ENCODE measurements at places on chromosomes 16 and 17.

DNA sequence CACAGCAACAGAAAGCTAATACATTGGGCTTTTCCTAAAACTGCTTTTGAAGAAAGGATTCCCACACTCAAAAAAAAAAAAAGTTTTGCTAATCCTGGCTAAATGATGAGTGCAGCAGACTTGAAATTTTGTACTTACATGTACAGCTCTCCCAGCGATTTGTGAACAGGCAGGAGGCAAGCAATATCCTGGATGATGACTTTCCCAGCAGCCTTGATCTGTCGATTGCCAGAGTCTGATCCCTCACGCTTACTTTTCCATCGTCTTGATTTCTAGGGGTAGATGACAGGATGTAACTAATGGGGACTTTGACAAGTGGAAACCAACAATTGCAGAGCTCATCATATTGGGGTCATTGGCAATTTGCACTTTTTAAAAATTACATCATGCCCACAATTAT lies 91.4 kb downstream of the WDR59 start:
- DNase-seq: no peak

- DNase-seq: peak; percentile 97
Measured at GRCh38 chr16:90077240-90077756, at the start of gene PRDM7. PRDM7 (minus strand) TSS chr16:90077331; CDS start chr16:90075910, 1,421 bp downstream.

DNA sequence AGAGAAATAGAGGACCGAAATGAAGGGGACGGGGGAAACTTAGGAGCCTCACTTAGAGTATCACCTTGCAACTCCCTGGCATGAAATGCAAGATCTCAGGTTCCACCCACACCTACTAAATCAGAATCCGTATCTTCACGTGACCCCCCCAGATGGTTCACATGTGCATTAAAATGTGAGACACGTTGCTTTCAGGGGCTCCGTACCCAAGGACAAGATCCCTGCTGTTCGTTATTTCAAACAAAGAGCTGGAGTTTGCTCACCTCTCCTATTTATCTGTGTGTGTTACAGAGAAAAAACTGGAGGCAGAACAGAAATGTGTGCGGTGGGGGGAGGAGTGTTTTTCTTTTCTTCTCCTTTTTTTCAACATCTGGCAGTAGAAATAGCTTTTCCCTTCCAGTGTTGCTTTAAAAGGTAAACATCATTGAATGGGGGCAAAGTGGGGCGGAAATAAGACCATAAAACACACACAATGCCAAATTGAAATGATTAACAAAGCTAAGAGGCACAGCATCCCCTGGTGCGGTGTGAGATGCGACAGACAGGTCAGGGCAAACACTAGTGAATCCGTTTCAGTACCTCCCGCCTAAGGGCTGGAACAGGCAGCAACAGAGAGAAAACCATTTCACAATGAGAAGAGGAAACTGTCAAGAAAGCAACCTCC lies 145.4 kb downstream of the SOX9 start:
- DNase-seq: no peak

- DNase-seq: no peak
Measured at GRCh38 chr17:75430159-75430974, 24.9 kb upstream of the GRB2 start.

DNA sequence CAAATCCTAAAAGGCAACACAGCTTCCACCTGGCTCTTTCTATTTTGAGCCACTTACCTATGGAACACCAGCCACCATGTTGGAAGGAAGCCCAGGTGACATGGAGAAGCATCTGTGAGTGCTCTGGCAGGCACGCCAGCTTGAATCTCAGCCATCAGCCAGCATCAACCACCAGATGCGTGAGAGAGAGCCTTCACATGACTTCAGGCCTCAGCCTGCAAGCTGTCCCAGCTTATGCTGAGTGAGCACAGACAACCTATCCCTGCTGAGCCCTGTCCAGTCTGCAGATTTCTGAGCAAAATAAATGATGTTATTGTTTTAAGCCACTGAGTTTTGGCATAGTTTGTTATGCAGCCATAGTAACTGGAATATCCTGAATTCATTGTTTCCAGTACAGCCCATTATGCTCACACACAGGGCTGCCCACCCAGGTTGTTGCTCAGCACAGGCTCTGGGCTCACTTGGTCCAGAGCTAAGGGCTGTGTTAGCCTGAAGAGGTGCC lies 35.1 kb downstream of the TMEM238L start:
- DNase-seq: no peak

DNA sequence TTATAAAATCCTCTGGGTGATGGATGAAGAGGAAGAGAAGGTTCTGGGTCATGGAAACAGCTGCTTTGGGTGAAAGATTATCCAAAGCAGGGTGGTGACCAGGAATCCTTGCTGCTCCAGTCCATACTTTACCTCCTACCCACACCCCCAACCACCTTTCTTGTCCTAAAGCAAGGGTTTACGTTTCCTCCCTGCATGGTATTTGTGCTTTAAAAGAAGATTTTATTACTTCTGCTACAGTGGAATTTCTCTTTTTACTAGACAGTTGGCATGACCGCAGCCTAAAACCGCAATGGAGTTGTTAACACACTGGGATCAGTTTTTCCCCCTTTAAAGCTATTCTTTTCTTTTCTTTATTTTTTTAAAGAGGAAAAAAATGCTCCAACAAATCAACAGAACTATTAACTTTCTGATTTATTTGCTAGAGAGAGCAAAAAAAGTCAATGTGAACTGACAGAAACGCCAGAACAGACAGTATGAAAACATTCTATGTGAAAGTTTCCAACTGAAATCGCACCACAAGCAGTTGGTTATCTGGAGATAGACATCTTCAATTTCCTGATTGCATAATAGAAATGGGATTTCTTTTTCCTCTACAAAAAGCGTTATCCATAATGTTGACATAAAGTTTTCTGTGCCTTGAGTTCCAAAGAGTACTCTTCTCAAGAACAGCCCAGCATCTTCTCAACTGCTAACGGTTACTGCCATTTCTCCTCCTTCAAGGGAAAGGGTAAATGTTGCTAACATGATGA lies 236.0 kb downstream of the IRX3 start:
- no peak for DNase-seq

DNA sequence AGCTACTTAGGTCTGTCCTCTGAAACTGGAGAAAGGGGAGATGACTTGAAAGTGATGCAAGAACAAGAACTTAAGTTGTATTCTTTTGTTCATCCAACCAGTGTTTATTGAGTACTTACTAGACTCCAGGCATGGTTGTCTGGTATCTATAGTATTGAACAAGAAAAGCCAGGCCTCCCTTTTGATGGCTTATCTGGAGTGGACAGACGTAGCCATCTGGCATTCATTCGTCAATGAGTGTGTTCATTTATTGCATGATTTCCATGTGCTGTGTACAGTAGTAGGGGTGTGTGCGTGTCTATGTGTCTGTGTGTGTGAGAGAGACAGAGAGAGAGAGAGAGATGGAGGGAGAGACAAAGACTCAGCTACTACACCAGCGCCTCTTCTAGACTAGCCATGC lies 9.2 kb downstream of the ABAT start:
- no peak for DNase-seq

GRCh38 chr17:77352441-77352840 lies 211.7 kb downstream of the SEC14L1 start:
- no peak for DNase-seq

GRCh38 chr16:29900102-29900887 lies at the start of gene ASPHD1:
ASPHD1 (plus strand) TSS chr16:29900488; CDS start chr16:29900972, 484 bp downstream.
- DNase-seq: peak; percentile 91

DNA sequence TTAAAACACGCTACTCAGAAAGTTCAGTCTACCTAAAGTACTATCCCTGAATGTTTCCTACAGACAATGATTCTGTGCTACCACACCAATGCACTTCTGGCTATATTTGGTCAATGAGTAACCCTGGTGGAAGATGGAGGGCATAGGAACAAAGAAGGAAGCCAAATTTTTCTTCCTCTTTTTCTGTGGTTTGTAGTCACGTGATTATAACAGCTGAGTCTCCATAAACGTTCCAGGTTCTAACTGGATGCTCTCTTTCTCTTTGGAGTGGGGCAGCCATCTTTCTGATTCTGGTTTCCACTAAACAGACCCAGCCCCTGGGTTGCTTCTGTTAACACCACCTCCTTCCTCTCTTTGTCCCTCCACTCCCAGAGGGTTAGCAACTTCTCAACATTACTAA lies 274.9 kb downstream of the CDH11 start:
- no peak for DNase-seq

- DNase-seq: peak; percentile 43
Measured at GRCh38 chr17:42519546-42520491, 16.2 kb upstream of the NAGLU start.

- no peak for DNase-seq
Measured at GRCh38 chr16:21326459-21326858, 48.4 kb upstream of the CRYM start.

DNA sequence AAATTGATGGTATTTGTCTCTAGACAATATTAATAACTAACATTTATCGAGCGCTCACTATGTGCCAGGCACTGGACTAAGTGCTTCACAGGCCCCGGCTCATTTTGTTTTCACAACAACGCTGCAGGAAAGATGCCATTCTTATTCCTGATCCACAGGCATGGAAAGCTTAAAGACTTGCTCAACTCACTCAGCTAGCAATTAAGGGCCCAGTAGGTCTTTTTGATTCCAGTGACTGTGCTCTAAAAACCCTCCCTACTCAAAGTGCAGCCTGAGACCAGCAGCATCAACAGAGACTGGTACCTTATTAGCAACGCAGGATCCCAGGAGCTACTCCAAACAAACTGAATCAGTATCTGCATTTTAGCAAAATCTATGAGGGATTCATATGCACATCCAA lies 35.3 kb downstream of the CUEDC1 start:
- DNase-seq: no peak

- DNase-seq: no peak
Measured at GRCh38 chr16:86708431-86708830, 130.1 kb downstream of the FOXL1 start.

DNA sequence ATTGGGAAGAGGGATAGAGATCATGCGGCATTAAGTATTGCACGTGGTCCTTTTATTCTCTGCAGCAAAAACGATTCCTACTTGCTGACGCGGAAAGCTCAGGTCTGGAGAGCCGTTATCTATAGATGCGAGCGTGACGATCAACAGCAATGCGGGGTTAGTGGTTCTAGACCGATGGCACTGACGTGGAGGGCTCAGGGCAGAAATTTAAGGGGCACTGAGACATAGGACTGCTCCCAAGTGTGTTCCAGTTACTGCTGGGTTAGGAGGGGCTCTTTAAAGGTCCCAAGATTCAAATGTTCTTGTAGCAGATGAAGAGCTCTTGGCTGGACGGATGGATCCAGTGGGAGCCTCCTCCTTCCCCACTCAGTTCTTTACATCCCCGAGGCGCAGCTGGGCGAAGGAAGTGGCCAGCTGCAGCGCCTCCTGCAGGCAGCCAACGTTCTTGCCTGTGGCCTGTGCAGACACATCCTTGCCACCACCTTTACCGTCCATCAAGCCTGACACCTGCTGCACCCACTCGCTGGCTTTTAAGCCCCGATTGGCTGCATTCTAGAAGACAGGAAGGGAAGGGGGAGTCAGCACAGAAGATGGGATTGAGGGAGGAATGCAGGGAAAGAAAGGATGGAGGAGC lies 732 bp upstream of the EXOSC6 start:
- DNase-seq: peak; percentile 53

DNA sequence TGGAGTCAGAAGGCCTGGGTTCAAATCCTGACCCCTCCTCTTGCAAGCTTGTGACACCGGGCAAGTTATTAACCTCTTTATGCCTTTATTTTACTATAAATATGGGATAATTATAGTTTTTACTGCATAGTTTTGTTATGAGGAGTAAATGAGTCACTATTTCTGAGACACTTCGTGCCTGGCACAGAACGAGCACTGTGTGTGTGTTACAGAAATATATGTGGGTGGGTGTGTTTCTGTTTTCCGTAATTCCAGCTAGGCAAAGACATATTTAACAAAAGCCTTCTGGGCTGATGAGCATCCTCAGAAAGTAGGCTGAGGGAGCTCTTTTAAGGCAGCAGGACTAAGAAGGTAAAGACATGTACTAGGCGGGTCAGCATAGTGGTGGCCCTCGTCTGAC lies 417.9 kb downstream of the MAF start:
- no peak for DNase-seq

DNA sequence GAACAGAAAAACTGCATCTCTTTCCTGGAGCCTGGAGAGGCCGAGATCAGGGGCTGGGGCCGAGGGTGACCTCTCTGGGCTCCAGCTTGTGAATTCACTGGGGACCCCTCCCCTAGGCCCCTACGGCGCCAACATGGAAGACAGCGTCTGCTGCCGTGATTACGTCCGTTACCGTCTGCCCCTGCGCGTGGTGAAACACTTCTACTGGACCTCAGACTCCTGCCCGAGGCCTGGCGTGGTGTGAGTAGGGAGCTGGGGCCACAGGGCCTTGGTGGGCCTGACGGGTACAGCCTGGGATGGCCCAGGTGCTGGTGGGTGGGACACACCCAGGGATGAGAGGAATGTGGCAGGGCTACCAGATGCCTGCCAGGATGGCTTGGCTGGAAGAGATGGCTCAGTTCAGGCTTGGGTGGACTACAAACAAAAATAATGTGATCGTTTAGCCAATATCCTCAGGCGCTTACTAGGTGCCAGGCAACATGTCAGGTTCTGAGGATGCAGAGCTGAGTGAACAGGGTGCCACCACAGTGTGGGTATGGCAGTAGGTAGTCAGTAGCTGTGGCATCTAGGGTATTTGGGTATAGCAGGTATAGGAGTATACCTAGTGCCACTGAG lies 1.8 kb downstream of the CCL22 start:
- DNase-seq: no peak

DNA sequence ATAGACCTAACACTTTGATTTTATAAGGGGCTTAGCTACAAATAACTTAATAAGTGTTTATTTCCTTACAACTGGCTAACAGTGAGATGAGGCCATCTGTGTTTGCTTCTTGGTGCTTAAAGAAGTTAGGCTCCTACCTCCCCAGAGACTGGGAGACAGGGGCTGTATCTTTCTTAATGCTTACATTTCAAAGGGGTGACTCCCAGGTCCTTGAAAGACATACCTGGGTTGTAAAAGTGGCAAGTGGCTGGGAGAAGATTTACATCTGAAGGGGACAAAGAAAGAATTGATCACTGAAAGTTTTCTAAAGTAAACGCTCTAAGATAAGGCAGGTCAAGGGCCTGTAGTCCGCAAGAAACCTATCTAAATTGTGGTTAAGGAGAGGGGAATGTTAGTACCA lies 196.8 kb downstream of the CNTNAP4 start:
- peak; percentile 34 for DNase-seq

GRCh38 chr16:27267037-27267677 lies 1.4 kb downstream of the NSMCE1 start:
- no peak for DNase-seq

DNA sequence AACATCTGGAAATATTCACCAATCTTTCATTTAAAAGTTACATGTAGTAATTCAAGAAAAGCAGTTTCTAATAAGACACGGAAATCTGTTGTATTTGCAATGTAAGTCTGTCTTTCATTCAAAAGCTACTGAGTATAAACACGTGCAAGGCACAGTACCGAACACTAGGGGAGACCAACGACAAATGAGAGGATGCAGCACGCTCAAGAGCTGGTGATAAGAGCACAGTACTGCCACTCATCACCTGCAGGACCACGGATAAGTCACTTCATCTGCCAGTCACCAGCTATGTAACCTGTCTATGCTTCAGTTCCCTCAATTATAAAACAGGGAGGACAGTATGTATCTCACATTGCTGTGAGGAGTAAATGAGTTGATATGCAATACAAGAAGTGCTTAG lies 67.1 kb downstream of the CLEC18A start:
- peak; percentile 36 for DNase-seq

Data from D341Med (cell line).